ENCODE measurements at places on chromosomes 3 and 15. TPM values are rescaled to one million over a fixed set of nuclear protein-coding genes. Genes with fewer than 3 reads are reported as not detected.

Gene TUSC2
- total RNA-seq: 41.4 TPM

Gene CACNA1D
- total RNA-seq: 0.41 TPM

DNA sequence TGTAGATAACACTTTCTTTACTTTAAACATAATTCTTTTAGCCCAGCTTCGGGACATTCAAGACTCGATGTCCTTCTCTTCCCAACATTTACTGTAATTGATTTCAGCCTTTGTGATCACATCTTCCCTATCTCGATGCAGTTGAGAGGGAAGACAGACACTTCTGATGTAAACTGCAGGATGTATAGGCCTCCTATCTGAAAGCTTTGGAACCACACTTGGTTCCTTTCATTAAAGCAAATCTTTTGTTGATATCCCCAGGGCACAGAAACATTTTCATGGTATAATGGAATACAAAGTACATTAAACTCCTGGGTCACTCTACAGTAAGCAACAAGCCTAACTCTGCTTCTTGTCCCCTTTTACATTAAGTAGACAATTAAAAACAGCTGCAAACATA, 6.4 kb downstream of the GRM7 start:
- peaks cover 13% of the 10 kb centered on the region for H3K27me3 ChIP-seq
- no peak overlapping the region for H3K27ac ChIP-seq
- H3K4me3 ChIP-seq: no peak overlapping the region
- no peaks in the 10 kb centered on the region for H3K36me3 ChIP-seq
- no peak for DNase-seq
- peaks cover 4% of the 10 kb centered on the region for H3K4me1 ChIP-seq

Gene GNAT1
- not detected for total RNA-seq

DNA sequence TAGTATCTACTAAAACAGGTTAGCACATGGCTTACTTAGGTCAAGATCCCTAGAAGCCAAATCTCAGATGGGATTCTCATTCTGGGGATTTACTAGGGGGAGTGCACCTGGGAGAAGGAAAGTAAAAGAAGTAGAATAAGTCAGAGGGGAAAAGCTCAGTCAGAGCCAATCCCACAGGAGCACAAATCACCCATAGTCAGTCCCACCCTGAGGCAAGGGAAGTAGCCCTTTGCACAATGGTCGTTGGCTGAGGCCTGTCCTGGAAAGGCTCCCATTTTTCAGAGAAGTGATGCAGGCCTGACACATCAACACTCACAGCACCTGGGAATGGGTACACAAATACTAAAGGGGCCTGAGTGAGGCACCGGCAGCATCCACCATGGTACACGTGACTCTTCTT, 39.8 kb downstream of the SST start:
- H3K27ac ChIP-seq: no peak overlapping the region
- no peaks in the 10 kb centered on the region for H3K4me1 ChIP-seq
- H3K27me3 ChIP-seq: peaks cover 4% of the 10 kb centered on the region

- H3K27me3 ChIP-seq: no peaks in the 10 kb centered on the region
- H3K36me3 ChIP-seq: no peaks in the 10 kb centered on the region
- H3K27ac ChIP-seq: no peak overlapping the region
- no peaks in the 10 kb centered on the region for H3K4me1 ChIP-seq
- H3K4me3 ChIP-seq: no peak overlapping the region
Observed at GRCh38 chr3:134910026-134910425, 115.0 kb downstream of the EPHB1 start.

DNA sequence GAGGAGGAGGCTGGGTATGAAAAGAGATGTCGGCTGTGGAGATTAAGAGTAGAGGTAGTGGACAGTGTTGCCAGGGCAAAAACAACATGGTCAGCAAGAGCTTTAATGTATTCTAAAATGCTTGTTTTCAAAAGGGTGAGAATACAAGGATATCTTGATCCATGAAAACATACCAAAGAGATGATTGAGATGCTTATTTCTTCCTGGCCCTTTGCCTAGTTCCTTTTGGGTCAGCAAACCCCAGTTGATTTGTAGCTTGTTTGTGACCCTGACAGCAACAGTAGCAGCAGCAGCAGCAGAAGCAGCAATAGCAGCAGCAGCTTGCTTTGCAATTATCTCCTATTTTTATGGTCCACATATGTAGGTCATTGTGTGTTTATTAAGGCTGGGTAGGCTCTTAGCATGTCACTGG, 337.3 kb downstream of the LPP start:
- no peaks in the 10 kb centered on the region for H3K27me3 ChIP-seq
- no peaks in the 10 kb centered on the region for H3K36me3 ChIP-seq
- H3K4me1 ChIP-seq: peaks cover 16% of the 10 kb centered on the region
- peak overlapping the region; percentile 48 for H3K27ac ChIP-seq
- DNase-seq: peak; percentile 70
- no peak overlapping the region for H3K4me3 ChIP-seq

Gene ITPKA
- 1.0 TPM for total RNA-seq

GRCh38 chr3:192038726-192039125, 577.8 kb downstream of the PYDC2 start:
- H3K27ac ChIP-seq: no peak overlapping the region
- peak; percentile 56 for DNase-seq
- no peak overlapping the region for H3K4me3 ChIP-seq
- H3K36me3 ChIP-seq: no peaks in the 10 kb centered on the region
- no peaks in the 10 kb centered on the region for H3K27me3 ChIP-seq
- H3K4me1 ChIP-seq: no peaks in the 10 kb centered on the region

GRCh38 chr3:184443831-184444230, 64.0 kb downstream of the CHRD start:
- H3K4me1 ChIP-seq: peaks cover 4% of the 10 kb centered on the region
- H3K27me3 ChIP-seq: peaks cover 4% of the 10 kb centered on the region
- H3K4me3 ChIP-seq: no peak overlapping the region
- no peak for DNase-seq

Gene CCDC80
- 272 TPM for total RNA-seq

DNA sequence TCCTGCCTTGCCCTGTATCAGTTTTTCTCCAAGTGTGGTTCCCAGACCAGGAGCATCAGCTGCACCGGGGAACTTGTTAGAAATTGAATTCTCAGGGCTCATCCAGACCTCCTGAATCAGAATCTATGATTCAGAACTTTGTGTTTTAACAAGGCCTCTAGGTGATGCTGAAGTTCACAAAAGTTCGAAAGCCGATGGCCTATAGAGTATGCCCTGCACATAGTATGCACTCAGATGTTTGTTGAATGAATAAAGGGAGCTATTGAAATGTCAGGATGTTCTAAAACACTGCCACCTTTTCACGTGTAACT, 664 bp upstream of the LARP6 start:
- H3K4me3 ChIP-seq: peak overlapping the region; percentile 91
- peak overlapping the region; percentile 94 for H3K27ac ChIP-seq
- H3K27me3 ChIP-seq: no peaks in the 10 kb centered on the region
- peak; percentile 47 for DNase-seq

- no peak for DNase-seq
- no peaks in the 10 kb centered on the region for H3K27me3 ChIP-seq
- H3K4me1 ChIP-seq: peaks cover 72% of the 10 kb centered on the region
Observed at GRCh38 chr3:120438216-120438615, 12.6 kb downstream of the FSTL1 start.

Gene GLDN
- 0.09 TPM for total RNA-seq

DNA sequence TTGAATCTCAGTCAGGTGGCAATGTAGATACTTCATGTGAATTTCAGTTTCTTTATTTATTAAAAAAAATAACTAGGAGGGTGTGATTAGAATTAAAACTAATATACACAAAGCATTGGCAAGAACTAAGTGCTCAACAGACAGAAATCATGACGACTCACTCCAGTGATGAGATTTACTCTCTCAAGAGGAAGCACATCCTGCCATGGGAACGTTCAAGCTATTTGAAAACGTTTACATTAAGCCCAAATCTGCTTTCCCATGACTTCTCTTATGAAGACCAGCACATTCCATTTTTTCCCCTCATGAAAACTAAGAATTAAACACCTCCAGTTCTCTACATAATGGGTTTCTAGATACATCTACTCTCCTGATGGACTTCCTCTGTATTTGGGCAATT, 8.5 kb downstream of the WDR53 start:
- H3K27me3 ChIP-seq: no peaks in the 10 kb centered on the region
- peaks cover 7% of the 10 kb centered on the region for H3K4me1 ChIP-seq
- no peaks in the 10 kb centered on the region for H3K36me3 ChIP-seq

Gene LTK
- 0.14 TPM for total RNA-seq

Gene EPHB3
- 17.2 TPM for total RNA-seq

- DNase-seq: no peak
- H3K4me1 ChIP-seq: peaks cover 15% of the 10 kb centered on the region
- H3K36me3 ChIP-seq: peaks cover 1% of the 10 kb centered on the region
- H3K27me3 ChIP-seq: no peaks in the 10 kb centered on the region
- no peak overlapping the region for H3K27ac ChIP-seq
- no peak overlapping the region for H3K4me3 ChIP-seq
Observed at GRCh38 chr3:49406571-49407565, 4.9 kb downstream of the RHOA start.

DNA sequence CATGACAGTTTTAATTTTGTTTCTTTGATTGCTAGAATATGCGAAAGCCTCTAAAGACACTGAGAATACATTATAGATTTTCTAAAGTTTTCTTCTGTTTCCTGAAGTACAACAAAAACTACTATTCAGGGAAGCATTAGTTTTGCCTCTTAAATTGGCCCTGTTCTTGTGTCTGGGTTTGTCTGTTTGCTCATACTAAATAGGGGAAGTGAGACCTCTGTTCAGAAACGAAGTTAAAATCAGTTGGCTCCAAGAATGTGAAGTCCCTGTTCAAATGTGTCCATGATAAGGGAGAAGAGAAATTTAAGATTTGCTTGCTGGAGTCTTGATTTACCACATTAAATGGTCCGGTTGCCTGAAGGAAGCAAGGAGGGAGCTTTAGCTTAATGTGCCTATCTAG, 327.3 kb upstream of the GBE1 start:
- peaks cover 11% of the 10 kb centered on the region for H3K4me1 ChIP-seq
- H3K4me3 ChIP-seq: no peak overlapping the region
- no peak for DNase-seq
- no peaks in the 10 kb centered on the region for H3K36me3 ChIP-seq
- no peaks in the 10 kb centered on the region for H3K27me3 ChIP-seq

- DNase-seq: peak; percentile 18
- H3K27ac ChIP-seq: peak overlapping the region; percentile 80
- no peak overlapping the region for H3K4me3 ChIP-seq
- no peaks in the 10 kb centered on the region for H3K27me3 ChIP-seq
Observed at GRCh38 chr3:71168880-71169411, 414.6 kb downstream of the FOXP1 start.

GRCh38 chr15:86834115-86834863, 754.6 kb downstream of the AGBL1 start:
- DNase-seq: no peak
- no peaks in the 10 kb centered on the region for H3K36me3 ChIP-seq
- H3K27me3 ChIP-seq: no peaks in the 10 kb centered on the region
- no peak overlapping the region for H3K27ac ChIP-seq

- H3K27me3 ChIP-seq: no peaks in the 10 kb centered on the region
- peak overlapping the region; percentile 7 for H3K27ac ChIP-seq
- H3K4me1 ChIP-seq: peaks cover 18% of the 10 kb centered on the region
- H3K36me3 ChIP-seq: peaks cover 43% of the 10 kb centered on the region
Observed at GRCh38 chr15:84671211-84671610, 13.2 kb upstream of the NMB start.

Gene MAP3K13
- total RNA-seq: 22.2 TPM

Gene SLC6A11
- 0.34 TPM for total RNA-seq

Gene STRA6
- 13.7 TPM for total RNA-seq

Data from astrocyte (in vitro differentiated cells and primary cell).